ENCODE measurements at places on chromosomes 16 and 17.

- DNase-seq: no peak
These were observed 6.0 kb downstream of the SCN4A start for GRCh38 chr17:63966646-63967264.

- no peak for DNase-seq
These were observed 111.8 kb upstream of the NUDT7 start for GRCh38 chr16:77610496-77610895.

DNA sequence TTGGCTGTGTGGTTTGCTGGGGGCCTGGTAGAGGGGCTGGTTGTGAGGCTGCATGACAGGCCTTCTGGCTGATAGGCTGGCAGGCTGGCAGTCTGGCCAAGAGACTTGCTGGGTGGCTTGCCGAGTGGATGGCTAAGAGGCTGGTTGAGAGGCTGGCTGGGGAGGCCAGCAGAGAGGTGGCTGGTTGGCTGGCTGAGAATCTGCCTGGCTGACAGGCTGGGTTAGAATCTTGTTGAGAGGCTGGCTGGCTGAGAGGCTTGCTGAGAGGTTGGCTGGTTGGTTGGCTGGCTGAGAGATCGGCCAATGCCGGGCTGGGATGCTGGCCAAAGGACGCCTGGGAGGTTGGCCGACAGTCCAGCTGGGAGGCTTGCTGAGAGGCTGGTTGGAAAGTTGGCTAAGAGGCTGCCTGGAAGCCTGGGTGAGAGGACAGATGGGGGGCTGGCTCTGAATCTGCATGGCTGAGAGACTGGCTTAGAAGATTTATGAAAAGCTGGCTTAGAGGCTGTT lies 35.9 kb upstream of the ACSM2B start:
- DNase-seq: peak; percentile 52

GRCh38 chr17:37294888-37295287 lies 80.9 kb upstream of the C17orf78 start:
- DNase-seq: no peak

DNA sequence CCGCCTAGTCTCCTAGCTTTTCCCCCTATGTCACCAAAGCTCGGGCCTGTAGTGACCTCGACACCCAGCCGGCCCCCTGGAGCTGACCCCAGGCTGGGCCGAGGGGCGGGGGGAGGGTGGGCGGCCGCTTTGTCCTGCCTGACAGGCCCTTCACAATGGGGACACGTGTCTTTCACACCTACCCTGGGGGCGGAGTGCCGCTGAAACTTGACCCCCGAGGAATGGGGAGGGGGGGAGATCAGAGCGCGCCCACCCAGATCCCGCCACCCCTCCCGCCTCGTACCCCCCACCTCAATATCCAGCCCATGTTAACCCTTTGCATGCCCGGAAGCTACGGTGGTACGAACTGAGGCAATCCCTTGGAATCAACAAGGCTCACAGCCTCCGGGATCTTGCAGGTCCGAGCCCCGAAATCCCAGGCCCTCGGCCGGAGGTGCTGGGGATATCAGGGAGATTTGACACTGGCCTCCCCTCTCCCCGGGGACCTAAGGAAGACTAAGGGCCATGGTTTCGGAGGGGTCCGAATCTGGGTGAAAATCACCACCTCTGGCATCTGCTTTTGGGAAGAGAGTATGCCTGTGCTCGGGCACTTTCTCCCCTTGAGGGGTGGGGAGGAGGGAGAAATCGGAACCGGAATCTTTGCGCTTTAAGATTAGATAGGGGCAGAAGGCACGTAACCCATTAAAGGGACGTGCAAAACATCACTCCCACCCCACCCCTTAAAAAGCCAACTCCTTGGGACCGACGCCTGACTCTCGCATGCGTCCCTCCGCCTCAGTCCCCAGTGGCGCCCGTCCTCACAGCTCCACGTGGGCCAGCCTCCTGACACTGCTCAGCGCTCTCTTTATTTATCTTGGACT lies 2.6 kb downstream of the NOG start:
- DNase-seq: no peak

DNA sequence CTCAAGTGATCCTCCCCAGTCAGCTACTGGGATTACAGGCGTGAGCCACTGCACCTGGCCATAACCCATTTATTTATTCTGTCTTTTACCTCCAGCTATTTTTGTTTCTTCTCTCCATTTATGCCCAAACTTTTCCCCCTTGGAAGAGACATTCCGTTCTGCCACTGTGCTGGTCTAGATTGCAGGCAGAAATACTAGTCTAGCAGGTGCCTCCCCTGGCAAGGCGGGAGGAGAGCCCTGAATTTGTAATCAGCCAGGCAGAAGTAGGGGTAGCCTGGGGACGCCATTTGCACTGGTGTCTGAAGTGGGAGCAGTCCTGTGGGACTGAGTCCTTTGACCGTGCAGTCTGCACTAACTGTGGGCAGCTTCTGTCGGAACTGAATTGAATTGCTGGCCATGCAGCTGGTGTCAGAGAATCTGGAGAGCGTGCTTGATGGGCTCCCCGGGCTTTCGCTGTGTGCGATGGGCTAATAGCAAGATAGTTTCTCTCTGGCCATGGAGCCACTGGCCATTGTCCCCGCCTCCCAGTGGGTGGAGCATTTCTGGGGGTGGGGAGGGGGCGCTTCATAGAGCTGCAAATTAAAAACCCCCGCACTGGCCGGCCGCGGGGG lies 31.5 kb upstream of the LITAF start:
- no peak for DNase-seq

DNA sequence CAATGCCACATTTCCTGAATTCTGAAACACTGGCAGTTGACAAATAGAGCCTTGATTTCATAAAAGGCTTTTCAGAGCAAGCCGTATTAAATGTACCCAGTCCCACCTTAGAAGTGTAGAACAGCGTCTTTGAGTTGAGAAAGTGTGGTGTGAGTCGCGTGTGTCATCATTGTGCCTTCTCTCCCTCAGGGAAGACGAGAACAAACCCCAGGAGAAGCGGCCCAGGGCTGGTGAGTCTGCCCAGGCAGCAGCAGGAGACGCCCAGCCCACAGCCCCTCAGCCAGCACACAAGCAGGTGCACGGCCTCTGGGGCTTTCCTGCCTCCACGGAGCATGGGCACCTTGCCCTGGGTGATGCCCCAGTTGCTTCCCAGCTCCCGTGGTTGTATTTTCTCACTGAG lies 34.0 kb downstream of the CIBAR2 start:
- no peak for DNase-seq

DNA sequence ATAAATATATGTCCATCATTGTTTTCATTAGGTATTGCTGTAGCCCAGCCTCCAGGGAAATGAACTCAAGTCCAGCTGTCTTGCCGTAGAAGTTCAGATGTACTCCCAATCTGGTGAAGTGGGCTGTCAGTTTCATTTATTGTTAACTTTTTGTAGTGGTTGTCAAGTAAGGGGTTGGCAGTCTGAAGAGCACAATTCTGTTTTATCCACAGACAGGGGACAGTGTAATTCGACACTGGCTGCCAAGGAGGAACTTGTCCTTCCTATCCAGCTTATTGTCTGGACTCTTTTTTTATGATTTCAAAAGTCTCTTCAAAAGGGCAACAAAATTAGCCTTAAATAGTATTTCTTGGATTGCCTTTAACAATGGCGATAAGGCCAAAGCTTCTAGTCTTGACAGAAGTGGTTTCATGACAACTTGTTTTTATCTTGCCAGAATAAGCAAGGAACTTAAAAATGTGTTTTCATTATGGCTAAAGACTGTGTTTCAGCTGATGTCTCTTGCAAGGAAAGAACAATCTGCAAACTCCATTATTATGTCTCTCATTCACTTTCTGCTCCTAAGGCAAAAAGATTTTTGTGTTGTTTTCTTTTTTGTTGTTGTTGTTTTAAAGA lies 73.9 kb upstream of the TANC2 start:
- no peak for DNase-seq

- DNase-seq: no peak
These were observed 21.0 kb downstream of the SNN start for GRCh38 chr16:11689031-11689840.

DNA sequence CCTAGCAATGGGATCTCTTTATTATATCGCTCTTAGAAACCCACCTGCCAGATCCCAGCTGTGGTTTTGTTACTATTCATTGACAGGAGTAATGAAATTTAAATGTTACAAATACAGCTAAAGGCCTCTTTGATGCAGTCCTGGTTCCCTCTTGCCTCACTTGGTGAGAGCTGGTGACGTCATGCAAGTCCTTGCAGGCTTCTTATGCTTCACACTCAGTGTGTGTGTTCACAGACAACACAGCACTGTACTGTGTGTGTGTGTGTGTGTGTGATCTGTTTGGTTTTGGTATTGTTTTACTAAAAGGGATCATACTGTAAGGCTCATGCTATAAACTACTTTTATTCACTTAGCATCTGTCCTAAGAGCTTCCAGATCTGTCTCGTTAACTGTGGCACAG lies 75.0 kb downstream of the USP22 start:
- DNase-seq: no peak

- DNase-seq: no peak
These were observed 153.2 kb downstream of the IRF8 start for GRCh38 chr16:86052115-86052670.

DNA sequence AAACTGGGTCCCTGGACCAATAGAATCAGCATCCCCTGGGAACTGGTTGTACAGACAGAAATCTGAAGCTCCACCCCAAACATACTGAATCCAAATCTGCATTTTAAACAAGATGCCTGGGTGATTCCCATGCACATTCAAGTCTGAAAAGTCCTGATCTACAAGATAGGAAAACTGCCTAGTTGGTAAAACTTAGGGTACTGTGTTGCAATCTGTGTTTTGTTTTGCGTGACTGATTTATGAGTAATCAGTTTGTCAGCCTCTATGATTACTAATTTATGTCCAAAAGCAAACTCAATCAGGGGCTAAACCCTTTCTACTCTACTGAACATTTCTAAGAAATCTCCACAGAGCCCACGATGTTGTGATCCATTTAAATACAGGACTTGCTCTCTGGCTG lies 103.8 kb downstream of the YPEL2 start:
- DNase-seq: no peak

DNA sequence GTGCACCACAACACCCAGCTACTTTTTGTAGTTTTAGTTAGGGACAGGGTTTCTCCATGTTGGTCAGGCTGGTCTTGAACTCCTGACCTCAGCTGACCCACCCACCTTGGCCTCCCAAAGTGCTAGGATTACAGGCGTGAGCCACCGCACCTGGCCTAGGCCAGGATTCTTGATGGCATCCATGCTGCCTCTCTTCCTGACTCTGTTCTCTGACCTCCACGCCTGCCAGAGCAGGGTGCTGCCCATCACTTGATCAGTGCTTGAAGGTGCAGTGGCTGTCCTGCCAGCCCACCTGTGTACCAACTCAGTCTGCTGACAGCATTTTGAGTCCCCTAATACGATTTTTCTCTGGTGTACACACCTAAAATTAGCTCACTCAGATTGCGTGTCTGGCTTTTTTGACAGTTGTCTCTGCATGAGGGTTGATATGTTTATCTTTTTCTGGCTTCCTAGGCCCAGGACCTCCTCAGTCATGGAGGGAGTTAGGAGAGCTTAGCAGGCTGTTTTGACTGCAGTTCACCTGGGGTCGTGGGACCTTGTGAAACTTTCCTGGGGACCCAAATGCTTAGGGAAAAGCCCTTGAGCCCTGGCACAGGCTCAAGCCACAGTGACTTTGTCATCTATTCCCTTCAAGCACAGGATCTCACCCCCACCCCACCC lies 5.9 kb downstream of the HAS3 start:
- no peak for DNase-seq

GRCh38 chr16:76976101-76976500 lies 214.9 kb upstream of the MON1B start:
- DNase-seq: no peak
